ENCODE measurements at places on chromosomes 4 and X. TPM values are rescaled to one million over a fixed set of nuclear protein-coding genes. Genes with fewer than 3 reads are reported as not detected.

The FATE1 gene
- total RNA-seq, result not detected

The HSFX4 gene
- not detected for total RNA-seq

DNA sequence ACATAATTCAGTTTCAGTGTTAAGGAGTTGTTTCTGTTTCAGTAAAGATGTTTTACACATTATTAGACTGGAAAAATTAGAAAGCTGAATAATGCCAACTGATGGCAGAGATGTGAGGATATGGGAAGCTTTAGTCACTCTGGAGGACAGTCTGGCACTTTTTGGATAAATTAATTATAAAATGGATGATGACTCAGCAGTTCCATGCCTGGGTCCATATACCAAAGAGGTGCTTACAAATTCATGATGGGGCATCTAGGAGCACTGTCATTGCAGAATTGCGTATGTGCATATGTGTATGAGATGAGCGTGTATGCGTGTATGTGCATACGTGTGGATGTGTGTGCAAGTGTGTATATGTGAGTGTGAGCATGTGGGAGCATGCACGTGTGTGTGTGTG, 31.2 kb upstream of the ANKRD50 start:
- no peak for DNase-seq

DNA sequence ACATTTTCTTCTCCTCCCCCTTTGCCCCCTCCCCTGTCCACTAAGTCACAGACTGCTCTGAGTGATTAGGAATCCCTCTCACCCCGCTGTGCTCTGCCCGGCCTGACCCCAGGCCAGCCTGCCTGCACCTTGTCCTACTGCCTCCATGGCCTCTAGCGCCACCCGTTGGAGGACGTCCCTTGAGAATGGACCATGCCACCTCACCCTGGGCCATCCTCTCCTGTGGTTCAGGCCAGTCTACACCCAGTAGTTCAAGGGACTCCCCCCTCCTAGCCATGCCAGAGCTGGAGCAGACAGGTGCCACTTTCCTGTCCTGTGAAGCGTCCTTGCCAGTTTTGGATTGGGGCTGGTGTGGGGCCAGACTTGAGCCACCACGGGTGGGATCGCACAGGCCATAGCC, 9.7 kb upstream of the IRAK1 start:
- no peak for DNase-seq

DNA sequence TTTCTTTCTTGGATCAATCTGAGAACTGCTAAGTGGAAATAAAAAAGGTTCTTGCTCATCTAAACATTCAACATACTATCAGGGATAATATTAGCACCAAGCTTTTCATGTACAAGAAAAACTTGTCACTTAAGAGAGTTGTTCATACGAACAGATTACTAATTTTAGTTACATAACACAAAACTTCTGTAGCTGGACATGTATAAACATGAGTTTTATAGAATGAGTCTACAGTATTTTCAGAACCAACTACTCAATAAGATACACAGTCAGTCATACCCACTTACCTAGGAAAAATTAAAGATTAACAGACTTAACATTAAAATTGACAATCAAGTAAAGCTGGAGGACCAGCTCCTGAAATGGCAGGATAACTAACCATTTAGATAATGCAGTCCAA, 540.1 kb upstream of the FAM241A start:
- DNase-seq, result no peak
